A549 treated with AZD2906 at 1 μM for 4 hours (cell line): ENCODE measurements at places on chromosomes 11 and 22. TPM values are rescaled to one million over a fixed set of nuclear protein-coding genes. Genes with fewer than 3 reads are reported as not detected.

SUSD2 gene
- 67.6 to 83.6 TPM (median 81.4 TPM) in 5 replicates for total RNA-seq

SCGB1A1 gene
- total RNA-seq: 0.23 to 0.69 TPM (median 0.37 TPM) in 3 of 5 replicates, not detected in the others

INPP5J gene
- total RNA-seq: 0.45 to 0.60 TPM (median 0.48 TPM) in 5 replicates

CCDC89 gene
- total RNA-seq: not detected in 5 replicates

SEC14L6 gene
- total RNA-seq: not detected in 5 replicates

PAMR1 gene
- total RNA-seq: 0.02 to 0.08 TPM in 2 of 5 replicates, not detected in the others

SOX10 gene
- total RNA-seq: 0.08 TPM in 1 of 5 replicates, not detected in the others

CRYBB3 gene
- 0.09 to 0.18 TPM in 2 of 5 replicates, not detected in the others for total RNA-seq

RPL3 gene
- 1,761 to 2,448 TPM (median 1,791 TPM) in 5 replicates for total RNA-seq

SERHL2 gene
- total RNA-seq: 0.17 to 0.45 TPM (median 0.28 TPM) in 5 replicates

OR2D2 gene
- not detected in 5 replicates for total RNA-seq

TRMT112 gene
- 377 to 453 TPM (median 410 TPM) in 5 replicates for total RNA-seq

C1QTNF4 gene
- total RNA-seq: 0.06 to 0.16 TPM (median 0.09 TPM) in 3 of 5 replicates, not detected in the others

LRRC10B gene
- 0.15 to 0.28 TPM (median 0.21 TPM) in 5 replicates for total RNA-seq

RPS6KA4 gene
- total RNA-seq: 50.3 to 66.1 TPM (median 60.0 TPM) in 5 replicates

SLC25A18 gene
- total RNA-seq: 0.65 to 0.87 TPM (median 0.77 TPM) in 5 replicates

TRIM49D2 gene
- 0.14 to 0.44 TPM (median 0.32 TPM) in 4 of 5 replicates, not detected in the other for total RNA-seq

VSIG2 gene
- 0.08 TPM in 1 of 5 replicates, not detected in the others for total RNA-seq

PRSS23 gene
- total RNA-seq: 385 to 449 TPM (median 425 TPM) in 5 replicates

FGF4 gene
- total RNA-seq: 0.02 to 0.09 TPM in 2 of 5 replicates, not detected in the others

BRD1 gene
- total RNA-seq: 14.6 to 16.6 TPM (median 15.6 TPM) in 5 replicates

OR8G5 gene
- not detected in 5 replicates for total RNA-seq

SYT13 gene
- total RNA-seq: 5.3 to 6.6 TPM (median 5.5 TPM) in 5 replicates
